ENCODE measurements at places on chromosomes 6 and 20.

DNA sequence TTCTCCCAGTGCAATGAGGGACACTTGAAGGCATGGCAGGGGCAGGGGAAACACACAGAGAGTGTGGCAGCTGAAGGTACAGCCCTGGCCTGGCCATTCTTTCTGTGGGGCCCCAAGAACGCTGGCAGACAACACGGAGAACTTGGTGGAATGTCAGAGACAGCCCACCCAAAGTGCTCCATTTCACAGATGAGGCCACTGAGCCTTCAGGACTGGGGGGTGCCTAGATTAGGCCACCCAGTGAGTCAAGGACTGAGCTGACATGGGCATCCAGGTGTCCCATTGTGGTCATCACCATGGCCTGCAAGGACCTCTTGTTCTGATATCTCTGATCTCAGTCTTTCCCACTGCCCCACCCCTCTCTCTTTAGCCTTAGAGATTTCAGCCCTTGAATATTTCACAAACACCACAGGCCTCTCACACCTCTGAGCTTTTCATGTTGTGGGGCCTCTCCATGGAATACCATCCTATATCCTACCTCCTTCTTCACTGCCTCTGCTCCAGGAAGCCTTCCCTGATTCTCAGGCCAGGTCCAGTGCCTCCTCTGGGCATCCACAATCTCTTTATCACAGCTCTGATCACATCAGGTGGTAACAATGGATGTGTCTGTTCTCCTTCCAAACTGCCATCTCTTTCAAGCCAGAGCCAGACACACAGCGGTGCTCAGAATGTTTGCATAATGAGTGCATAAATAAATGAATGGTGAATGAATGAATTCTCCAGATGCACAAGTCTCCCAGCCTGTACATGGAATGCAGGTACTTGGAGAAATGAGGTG, 2.0 kb upstream of the RSPO4 start:
- DNase-seq, result no peak

GRCh38 chr20:48617481-48617880, 210.3 kb downstream of the PREX1 start:
- no peak for DNase-seq

DNA sequence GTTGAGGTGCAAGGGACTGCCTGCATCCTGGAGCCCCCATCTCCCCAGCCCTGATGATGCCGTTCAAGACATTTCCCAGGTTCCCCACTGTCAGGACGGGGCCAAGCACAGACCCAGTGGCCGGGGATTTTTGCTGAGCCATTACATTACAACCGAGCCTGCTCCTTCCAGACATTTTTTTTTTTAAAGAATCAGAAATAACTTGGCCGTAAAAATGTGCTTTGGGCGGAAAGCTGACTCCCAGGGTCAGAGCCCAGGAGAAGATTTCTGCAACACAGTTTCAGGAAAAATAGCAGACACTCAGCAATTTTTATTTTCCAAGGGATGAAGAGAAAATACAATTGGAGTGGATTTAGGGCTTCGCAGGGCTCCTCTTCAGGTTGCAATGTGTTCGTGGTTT, 87.9 kb downstream of the LRFN2 start:
- no peak for DNase-seq

GRCh38 chr6:144219056-144219685, 66.0 kb upstream of the UTRN start:
- DNase-seq, result no peak

DNA sequence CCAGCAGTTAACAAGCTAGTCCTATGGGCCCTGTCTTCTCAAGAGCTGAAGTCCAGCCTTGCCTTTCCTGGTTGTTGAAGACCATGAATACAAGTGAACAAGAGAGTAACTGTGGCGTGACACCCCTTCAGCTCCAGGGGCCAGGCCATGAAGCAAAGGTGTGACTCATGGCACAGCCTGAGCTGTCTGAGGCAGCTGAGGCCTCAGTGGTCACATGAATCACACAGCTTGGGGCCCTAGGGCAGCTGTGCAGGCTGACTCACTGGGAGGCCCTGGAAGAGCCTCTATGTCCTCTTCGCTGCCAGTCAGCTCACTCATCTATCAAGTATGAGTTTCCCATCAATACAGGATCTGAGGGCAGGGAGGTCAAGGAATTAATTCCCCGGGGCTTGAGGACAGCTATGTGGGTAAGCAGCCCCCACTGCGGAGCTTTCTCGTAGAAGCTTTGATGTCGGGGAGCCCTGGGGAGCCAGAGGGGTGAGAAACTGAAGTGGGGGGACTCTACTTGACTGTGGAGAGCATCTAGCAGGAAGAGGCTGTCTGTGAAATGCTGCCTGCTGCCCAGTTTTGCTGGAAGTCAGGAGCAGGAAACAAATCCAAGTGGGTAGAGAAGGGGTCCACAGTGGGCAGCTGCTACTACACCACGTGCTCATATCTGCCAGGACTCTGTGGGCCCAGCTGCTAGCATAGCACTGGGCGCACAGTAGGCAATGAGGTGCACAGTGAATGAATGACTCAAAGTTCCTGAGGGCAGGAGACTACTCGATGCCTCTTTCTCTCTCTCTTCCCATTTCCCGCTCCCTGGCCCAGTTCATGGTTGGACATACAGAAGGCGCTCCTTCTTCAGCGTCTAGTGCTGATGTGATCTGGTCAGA, 13.7 kb upstream of the FAM83C start:
- no peak for DNase-seq

GRCh38 chr20:87401-87800, at the start of gene DEFB125:
Gene DEFB125, plus strand, starts transcription at chr20:87672. Its CDS starts 38 bp downstream, at chr20:87710.
- no peak for DNase-seq

DNA sequence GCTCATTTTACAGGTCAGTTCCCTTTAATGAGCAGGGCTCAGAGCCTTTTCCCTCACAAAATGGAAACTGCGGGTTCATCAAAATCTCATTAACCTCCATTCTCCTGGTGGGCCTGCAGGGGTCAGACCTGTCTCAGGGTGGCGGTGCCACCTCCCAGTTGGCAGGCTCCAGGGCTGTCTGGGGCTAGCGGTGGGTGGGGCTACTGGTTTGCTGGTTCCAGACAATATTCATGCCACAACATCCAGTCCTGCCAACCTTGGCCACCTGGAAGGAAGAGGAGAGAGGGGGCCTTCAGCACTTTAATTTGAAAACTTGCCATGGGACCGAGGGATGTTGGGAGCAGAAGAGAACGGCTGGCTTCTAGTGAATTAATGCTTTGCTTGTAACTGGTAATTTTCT, 41.9 kb upstream of the CTNNBL1 start:
- no peak for DNase-seq

DNA sequence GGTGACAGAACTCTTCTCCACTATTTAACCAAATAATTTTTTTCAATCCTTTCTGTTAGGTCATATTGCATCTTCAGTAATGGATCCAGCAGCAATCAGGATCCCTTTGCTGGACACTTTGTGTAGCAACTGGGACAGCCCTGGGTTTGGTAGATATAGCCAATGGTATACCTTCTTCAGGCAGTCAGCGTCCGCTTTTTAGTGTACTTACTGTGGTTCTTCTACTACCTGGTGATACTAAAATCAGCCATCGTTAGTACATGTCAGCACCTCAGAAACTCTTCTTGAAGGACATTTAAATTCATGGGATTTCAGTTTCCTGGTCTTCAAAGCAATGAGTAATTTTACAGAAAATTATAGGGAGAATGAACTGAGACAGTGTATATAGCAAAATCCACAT, 93.5 kb downstream of the ADGRG6 start:
- no peak for DNase-seq

DNA sequence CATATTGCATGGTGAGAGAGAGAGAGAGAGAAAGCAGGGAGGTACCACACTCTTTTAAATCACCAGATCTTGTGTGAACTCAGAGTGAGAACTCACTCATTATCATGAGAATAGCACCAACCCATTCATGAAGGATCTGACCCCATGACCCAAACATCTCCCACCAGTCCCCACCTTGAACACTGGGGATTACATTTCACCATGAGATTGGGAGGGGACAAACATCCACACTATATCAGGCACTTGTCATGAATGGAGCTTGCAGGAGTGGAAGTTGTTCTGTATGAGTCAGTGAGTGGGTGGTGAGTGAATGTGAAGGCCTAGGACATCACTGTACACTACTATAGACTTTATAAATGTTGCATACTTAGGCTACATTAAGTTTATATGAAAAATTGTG, 47.7 kb upstream of the RNF182 start:
- DNase-seq, result no peak

- DNase-seq, result no peak
Observed at GRCh38 chr20:59001449-59002171, 5.4 kb downstream of the CTSZ start.

GRCh38 chr20:51372176-51372803, 170.2 kb downstream of the NFATC2 start:
- DNase-seq, result peak; percentile 40

Measured in stimulated activated CD4-positive, alpha-beta T cell treated with anti-CD3 and anti-CD28 coated beads, Interleukin-1b, Interleukin-23, amount 100 ng/mL, for 4 hours (primary cell).